ENCODE measurements at places on chromosomes 16 and 17. TPM values are rescaled to one million over a fixed set of nuclear protein-coding genes. Genes with fewer than 3 reads are reported as not detected.

DNA sequence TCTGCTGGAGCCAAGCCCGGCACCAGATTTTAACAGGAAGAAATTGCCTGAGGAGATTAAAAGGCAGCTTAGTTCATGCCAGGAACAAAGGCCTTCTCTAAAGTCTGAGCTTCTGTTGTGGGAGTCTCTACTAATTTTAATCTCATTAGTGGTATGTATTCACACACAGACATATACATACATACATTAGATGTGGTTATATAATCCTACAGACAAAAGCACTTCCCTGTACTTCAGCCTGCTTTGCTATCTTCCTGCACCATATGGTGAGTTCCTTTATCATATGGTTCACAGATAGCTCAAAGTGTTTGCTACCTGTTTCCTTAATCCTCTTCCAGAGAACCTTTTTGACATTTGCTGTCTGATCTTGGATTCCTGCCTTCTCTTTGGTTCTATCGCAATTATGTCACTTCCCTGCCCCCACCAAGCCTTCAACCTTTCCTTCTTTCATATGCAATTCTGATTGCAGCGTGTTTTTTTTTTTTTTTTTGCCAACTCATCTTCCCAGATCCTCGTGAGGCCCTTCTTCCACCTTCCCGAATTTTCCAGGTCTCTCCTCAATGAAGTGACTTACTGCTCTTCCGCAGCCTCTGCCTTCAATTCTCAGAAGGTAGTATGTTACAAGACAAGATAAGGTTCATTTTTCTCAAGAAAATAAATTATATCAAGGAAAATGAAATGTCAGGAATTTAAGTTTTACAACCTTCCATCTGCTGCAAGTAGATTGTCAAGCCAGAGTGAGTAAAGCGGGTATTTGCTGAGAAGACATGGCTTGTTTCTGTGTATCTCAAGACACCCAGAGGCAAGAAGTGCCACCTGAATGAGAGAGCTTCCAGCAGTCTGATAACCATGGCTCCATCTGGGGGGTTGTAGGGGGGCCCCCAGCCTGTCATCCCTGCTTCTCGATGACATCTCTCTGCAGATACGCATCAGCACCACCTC is 120.2 kb upstream of the CACNG3 start:
- no peaks in the 10 kb centered on the region for H3K4me1 ChIP-seq
- no peak overlapping the region for H3K4me3 ChIP-seq
- H3K27ac ChIP-seq: no peak overlapping the region
- H3K36me3 ChIP-seq: no peaks in the 10 kb centered on the region
- no peak for DNase-seq

- H3K4me1 ChIP-seq: peaks cover 18% of the 10 kb centered on the region
- peaks cover 2% of the 10 kb centered on the region for H3K36me3 ChIP-seq
- peak; percentile 29 for DNase-seq
- H3K27ac ChIP-seq: peak overlapping the region; percentile 99
- no peaks in the 10 kb centered on the region for H3K27me3 ChIP-seq
These were observed 996 bp downstream of the SUMO2 start for GRCh38 chr17:75181608-75182318.

DNA sequence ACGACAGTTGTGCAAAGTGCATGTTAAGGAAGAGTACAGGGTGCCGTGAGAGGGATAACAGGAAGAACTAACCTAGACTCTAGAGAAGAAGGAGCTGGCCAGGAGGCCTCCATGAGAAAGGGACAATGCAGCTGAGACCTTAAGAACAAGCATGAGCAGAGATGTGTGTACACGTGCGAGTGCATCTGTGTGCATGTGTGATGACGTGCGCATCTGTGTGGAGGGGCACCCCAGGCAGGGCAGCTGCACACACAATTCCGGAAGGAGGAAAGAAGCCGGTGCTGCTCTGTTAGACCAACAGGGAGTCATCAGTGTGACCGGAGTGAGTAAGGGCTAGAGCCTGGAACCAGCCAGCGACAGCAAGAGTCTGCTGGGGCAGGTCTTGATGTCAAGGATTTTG is 7.6 kb upstream of the KIF19 start:
- H3K27me3 ChIP-seq: no peaks in the 10 kb centered on the region
- no peak overlapping the region for H3K4me3 ChIP-seq
- no peaks in the 10 kb centered on the region for H3K4me1 ChIP-seq
- H3K27ac ChIP-seq: no peak overlapping the region
- no peak for DNase-seq

DNA sequence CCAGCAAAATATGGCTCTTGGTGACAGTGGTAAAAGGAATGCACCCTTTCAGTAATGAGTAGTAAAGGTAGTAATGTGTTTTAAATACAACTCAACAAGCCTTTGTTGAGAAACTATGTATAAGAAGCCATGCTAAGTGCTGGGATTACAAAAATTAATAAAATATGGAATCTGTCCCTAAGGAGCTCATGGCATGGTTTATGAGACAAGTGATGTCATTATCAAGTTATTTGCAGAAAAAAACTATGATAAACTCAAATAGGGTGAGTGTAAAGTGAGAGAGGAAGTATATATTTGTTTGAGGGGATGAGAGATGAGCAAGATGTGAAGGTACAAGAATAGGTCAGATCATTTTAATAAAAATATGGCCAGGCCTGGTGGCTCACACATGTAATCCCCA is 76.9 kb downstream of the NF1 start:
- H3K27ac ChIP-seq: no peak overlapping the region
- no peaks in the 10 kb centered on the region for H3K36me3 ChIP-seq
- no peaks in the 10 kb centered on the region for H3K4me1 ChIP-seq
- no peak overlapping the region for H3K4me3 ChIP-seq
- H3K27me3 ChIP-seq: no peaks in the 10 kb centered on the region
- DNase-seq: no peak

- DNase-seq: no peak
- H3K27ac ChIP-seq: no peak overlapping the region
- H3K27me3 ChIP-seq: no peaks in the 10 kb centered on the region
- no peaks in the 10 kb centered on the region for H3K4me1 ChIP-seq
- H3K36me3 ChIP-seq: no peaks in the 10 kb centered on the region
These were observed 211.0 kb downstream of the MAP2K6 start for GRCh38 chr17:69625474-69625873.

Gene KRT33B
- total RNA-seq: not detected

Gene NOXO1
- 1.1 TPM for total RNA-seq

Gene SCPEP1
- total RNA-seq: 44.3 TPM
